ENCODE measurements at places on chromosomes 5 and 9.

- no peak for DNase-seq
These were observed 2.6 kb upstream of the F2RL1 start for GRCh38 chr5:76816110-76816831.

DNA sequence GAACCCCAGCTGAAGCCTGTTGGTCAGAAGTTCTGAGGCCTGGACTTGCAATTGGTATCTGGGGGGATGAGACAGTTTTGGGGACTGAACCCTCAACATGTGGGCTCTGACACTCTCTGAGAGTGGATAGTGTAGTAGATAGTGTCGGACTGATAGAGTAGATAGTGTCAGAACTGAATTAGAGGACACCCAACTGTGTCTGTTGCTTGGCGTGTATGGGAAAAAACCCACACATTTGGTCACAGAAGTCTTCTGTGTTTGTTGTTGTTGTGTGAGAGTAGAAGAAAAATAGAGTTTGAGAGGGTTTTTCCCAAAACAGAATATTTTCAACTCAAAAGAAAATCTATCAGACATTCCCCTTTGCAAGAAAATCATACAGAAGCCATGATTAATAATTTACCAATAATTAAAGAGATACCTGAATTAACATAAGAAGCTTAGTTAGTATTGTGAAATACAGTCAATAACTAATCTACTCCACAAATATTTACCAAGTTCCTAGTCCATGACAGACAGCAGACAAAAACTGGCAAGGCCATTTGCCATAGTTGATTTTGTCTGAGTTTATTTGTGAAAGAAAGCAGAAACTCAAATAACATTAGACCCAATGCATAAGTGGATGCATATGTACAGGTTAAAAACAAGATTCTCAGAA is 170.9 kb downstream of the CTNND2 start:
- no peak for DNase-seq

GRCh38 chr5:74621492-74621891 is 19.0 kb downstream of the ENC1 start:
- no peak for DNase-seq

DNA sequence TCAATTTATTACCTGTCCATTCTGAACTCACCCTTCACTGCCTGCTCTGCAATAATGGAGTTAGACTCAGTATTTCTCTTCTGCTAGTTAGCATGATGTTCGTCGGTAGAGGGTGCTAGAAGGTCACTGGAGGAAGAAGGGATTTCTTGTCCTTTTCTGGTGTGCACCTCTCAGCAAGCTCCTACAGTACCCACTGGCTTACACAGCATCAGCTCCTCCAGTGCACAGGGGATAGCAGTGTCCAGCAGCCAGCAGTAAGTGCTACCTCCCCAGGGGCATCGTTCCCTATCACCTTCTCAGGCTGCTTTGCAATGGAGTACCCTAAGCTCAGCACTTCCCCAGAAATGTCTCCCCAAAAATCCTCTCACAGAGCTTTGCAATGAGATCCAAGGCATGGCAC is 45.9 kb upstream of the APC start:
- DNase-seq: no peak

GRCh38 chr5:150242251-150242894 is 47.2 kb downstream of the CAMK2A start:
- no peak for DNase-seq

DNA sequence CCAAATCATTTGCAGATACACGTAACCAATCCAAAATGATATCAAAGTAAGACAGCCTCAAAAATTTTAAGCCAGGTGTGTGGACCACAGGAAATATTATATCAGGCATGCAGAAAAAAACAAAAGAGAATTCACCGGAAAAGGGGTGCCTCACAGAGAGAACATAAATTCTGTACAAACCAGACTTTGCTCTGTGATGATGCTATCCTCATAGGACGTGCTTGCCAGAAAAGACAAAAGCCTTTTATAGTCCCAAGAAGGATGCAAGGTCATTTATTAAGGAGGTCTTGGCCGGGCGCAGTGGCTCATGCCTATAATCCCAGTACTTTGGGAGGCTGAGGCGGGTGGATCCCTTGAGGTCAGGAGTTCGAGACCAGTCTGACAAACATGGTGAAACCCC is 16.8 kb upstream of the ATP6V1G1 start:
- DNase-seq: no peak

DNA sequence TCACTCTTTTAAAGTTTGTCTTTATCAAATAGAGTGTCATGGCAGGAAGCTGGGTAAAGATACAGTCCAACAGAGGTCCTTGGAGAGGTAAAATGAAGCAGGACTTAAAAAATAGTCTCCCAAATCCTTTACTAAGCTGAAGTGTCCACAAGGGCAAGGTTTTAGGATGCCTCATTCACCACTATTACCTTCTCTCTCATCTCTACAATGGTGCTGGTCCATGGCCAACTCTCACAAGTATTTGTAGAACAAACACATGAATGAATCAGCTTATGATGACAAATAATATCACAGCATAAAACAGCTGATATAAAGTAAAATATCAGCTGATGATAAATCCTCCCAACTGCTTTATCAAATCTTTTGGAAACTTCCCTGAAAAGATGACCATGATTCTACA is 162.3 kb upstream of the ZNF462 start:
- DNase-seq: no peak

GRCh38 chr5:95403996-95404395 is 12.8 kb downstream of the FAM81B start:
- DNase-seq: no peak

Measured in cortex of kidney (tissue), 1 donor.